ENCODE measurements at places on chromosomes 11 and 22.

- DNase-seq, result no peak
Measured at GRCh38 chr11:27234043-27234668, 128.9 kb downstream of the CCDC34 start.

- no peak for DNase-seq
Measured at GRCh38 chr11:66580803-66581202, 12.1 kb downstream of the CCDC87 start.

- DNase-seq, result no peak
Measured at GRCh38 chr11:121961321-121961801, 154.7 kb downstream of the BLID start.

DNA sequence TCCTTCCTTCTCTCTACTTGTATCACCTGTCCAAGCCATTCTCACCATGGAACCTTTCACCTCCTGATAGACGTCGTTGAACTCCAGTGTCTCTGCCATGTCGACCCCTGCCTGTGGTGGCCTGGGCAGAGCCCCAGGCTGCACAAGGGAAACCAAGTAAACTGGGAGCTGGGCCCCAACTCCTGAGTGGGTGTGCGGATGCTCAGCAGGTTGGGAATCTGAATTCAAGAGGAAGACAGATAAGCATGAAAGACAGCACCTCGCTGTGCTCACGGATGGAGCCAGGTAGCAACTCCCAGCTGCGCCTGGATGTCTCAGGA, 709 bp downstream of the SSRP1 start:
- no peak for DNase-seq

Data from progenitor cell of endocrine pancreas (in vitro differentiated cells).